CD4-positive, CD25-positive, alpha-beta regulatory T cell (primary cell): ENCODE measurements at places on chromosomes 3 and 15.

DNA sequence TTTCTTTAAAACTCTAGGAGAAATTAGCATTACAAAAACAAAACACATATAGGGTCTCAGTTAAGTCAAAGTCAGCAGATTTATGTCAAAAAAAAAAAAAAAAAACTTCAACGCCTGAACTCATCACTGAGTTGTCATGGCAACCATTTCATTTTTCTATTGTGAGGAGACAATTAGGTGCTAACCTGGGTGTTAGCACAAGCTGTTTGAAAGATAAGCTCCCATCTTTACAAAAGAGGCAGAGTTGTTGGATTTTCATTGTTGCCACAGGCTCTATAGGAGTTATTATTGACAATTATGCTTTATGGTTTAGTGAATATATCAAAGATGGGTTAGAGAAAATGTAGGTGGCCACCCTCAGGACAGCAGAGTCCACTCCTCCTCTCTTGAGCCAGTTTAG lies 806.9 kb downstream of the GRM7 start:
- DNase-seq, result no peak

- no peak for DNase-seq
These were observed 117.3 kb upstream of the ALDH1A3 start for GRCh38 chr15:100762289-100762688.

DNA sequence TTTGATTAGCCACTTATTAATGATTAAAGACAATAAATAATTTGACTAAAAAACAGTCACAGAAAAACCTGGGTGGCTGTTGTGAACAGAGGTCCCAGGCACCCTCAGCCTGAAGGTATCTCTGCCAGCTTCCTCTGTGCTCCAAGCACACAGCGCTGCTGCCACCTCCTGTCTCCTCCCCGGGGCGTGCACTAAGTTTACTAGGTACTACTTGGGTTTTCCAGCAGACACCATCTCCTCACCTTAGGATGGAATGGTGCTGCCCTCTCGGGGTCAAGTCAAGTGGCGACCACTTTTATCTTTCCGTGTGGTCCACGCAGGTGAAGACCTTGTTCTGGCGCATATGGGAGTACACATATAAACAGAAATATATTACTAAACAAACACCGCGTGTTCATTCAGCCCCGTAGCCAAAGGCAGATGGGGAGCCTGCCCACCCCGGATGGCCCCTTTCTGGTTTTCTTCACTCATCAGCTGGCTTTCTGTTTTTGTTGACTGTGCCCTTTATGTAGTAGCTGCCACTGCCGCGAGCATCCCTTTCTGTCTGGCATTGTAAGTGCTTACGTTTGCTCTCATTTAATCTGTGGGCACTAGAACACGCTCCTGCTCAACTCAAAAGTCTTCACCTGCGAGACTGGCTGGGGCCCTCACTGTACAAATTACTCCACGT lies 128.0 kb downstream of the LRIG1 start:
- peak; percentile 73 for DNase-seq

DNA sequence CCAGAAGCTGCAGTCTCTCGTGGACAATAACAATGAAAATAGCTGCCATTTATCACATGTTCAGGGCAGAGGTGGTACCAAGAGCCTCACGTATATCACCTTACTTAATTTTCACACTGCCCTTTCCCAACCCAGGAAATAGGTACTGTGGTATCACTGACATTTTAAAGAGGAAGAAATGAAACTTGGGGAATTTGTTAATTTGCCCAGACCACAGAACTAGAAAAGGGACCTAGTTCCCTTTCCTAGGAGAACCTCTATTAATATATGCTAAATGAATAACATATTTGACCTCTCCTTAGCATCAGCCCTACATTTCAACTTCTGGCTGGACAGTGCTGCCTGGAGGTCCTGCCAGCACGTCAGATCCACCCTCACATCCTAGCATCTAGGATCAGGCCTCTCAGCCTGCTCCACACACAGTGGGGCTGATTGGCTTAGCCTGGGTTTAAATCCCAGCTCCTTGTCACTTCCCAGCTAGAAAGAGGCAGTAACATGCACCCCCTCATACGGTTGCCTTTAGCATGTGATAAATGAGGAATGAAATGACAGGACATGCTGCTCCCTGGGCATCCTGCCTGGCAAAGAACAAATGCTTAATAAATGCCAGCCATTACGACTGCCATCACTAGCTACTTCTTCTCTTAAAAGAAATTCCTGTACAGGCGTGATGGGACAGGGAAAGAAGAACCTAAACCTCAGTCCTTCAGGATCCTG lies 95.1 kb upstream of the TNFAIP8L3 start:
- no peak for DNase-seq

DNA sequence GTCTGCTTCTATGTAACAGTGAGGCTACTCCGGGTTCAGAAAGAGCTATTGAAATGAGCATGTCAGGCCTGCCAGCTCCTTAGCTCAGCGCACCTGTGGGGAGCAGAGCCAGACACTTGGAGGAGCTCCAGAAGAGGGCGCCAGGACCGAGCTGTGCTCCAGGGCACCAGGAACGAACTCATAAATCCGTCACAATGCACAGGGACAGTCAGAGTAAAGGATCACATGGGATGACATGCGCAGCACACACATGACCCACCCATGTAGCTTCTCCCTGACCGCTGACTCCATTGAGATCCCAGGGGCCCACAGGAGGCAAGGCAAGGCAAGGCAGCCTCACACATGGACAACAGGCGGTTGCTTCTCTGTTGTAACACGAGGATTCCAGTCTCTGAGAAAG lies 26.0 kb upstream of the GNB5 start:
- no peak for DNase-seq

DNA sequence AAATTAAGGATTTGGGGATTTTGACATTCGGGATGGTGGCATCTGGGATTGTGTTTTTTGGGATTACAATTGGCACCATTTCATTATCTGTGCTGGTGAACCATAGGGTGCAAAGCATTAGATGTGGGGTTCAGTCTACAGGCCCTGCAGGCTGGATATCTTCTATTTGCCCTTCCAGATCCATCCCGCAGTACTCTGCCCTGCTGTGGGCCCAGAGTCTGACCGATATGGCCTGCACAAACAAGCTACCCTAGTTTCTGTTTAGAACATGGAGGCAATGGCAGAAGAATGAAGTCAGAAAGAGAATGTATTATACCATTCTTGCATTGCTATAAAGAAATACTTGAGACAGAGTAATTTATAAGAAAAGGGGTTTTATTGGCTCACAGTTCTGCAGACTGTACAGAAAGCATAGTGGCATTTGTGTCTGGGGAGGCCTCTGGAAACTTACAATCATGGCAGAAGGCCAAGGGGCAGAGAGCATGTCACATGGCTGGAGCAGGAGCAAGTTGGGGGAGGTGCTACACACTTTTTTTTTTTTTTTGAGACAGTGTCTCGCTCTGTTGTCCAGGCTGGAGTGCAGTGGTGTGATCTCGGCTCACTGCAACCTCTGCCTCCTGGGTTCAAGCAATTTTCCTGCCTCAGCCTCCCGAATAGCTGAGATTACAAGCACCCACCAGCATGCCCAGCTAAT lies 93.7 kb downstream of the NCEH1 start:
- no peak for DNase-seq

- DNase-seq, result no peak
These were observed 3.6 kb downstream of the CYB561D2 start for GRCh38 chr3:50354186-50354764.

DNA sequence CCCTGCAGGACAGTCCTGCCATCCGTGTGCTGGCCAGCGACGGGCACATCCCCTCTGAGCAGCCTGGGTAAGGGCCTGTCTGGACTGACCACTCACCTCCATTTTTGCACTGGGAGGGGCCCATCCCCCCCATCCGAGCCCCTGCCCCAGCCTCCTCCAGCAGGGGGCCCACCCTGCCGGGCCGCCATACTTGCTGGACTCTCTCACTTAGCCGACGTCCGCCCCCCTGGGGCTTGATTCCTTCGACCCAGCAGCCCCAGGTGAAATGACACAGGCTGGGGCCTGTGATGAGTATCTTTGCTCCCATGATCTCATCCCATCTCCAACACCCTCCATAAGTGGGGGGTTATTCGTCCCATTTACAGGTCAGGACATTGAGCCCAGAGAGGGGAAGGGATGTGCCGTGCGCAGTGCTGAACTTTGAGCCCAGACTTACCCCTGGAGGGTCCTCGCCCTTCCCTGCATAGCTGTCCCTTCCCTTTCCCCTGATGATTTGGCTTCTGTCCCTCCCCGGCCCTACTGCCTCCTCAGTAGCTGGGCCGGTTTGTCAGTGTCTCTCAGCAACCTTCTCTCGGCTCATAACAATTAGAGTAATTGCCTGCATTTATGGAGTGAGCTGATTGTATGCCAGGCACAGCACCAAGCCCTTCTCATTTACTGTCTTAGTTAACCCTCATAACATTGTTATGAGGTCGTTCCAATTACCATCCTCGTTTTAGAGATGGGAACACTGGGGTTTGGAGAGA lies 4.2 kb downstream of the LMAN1L start:
- no peak for DNase-seq

- no peak for DNase-seq
These were observed 3.9 kb downstream of the KATNBL1 start for GRCh38 chr15:34206011-34206410.

DNA sequence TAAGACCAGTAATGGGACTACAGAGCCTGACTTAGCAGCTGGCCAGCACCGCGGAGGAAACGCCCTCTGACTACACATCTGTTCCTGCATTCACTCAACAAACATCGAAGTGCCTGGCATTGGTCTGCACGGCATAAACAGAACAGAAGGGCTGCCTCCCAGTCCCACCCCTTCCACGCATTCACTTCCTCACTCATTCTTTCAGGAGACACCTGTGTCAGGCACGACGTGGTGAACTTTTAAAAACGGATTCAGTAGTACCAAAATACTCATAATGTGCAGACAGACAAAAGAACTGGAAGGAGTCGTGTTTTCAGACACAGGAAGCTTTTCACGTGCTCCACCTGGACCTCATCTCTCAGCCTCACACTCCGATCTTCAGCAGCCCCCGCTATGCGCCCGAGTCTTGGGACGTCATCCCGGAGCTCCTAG lies 123.3 kb downstream of the XXYLT1 start:
- peak; percentile 27 for DNase-seq

DNA sequence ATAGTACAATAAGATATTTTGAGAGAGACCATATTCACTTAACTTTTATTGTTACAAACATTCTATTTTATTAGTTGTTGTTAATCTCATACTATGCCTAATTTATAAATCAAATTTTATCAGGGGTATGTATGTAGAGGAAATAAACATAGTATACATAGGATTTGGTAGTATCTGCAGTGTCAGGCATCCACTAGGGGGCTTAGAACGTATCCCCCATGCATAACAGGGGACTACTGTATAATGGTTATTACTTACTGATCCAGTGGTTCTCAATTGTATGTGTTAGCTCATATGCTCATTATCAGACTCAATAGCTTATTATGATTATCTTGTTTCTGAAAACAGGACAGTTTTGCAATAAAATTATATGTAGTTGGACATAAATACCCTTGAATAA lies 27.6 kb downstream of the CMC1 start:
- DNase-seq, result no peak
